ENCODE measurements at places on chromosomes 5 and 9. TPM values are rescaled to one million over a fixed set of nuclear protein-coding genes. Genes with fewer than 3 reads are reported as not detected.

IL4 gene
- total RNA-seq = not detected

JAKMIP2 gene
- not detected for total RNA-seq

EMB gene
- total RNA-seq = 42.6 TPM

PNPLA7 gene
- 0.24 TPM for total RNA-seq

CARTPT gene
- not detected for total RNA-seq

HRCT1 gene
- 0.85 TPM for total RNA-seq

RETREG1 gene
- 24.3 TPM for total RNA-seq

FCN1 gene
- not detected for total RNA-seq

RHOBTB3 gene
- total RNA-seq = 24.3 TPM

TNFAIP8 gene
- total RNA-seq = 44.1 TPM

SLC36A2 gene
- total RNA-seq = not detected

IFNK gene
- not detected for total RNA-seq

FANCG gene
- total RNA-seq = 6.2 TPM

FSD1L gene
- total RNA-seq = 3.2 TPM

OSMR gene
- 38.8 TPM for total RNA-seq

PPP3R2 gene
- total RNA-seq = not detected

ADGRV1 gene
- 0.85 TPM for total RNA-seq

FOXD1 gene
- 4.1 TPM for total RNA-seq

SPATA9 gene
- not detected for total RNA-seq

LPAR1 gene
- 8.5 TPM for total RNA-seq

ST8SIA4 gene
- total RNA-seq = under 0.01 TPM

PTBP3 gene
- 86.3 TPM for total RNA-seq

MEIKIN gene
- total RNA-seq = not detected

IFNB1 gene
- total RNA-seq = not detected

SLC36A3 gene
- total RNA-seq = not detected

ZNF782 gene
- 4.7 TPM for total RNA-seq

PLPPR1 gene
- under 0.01 TPM for total RNA-seq

IRX1 gene
- 13.0 TPM for total RNA-seq

IL5 gene
- not detected for total RNA-seq

MED7 gene
- total RNA-seq = 6.0 TPM

BTNL3 gene
- not detected for total RNA-seq

ZNF883 gene
- total RNA-seq = 0.96 TPM

SPINK13 gene
- total RNA-seq = not detected

GPR150 gene
- 0.24 TPM for total RNA-seq

SPINK7 gene
- total RNA-seq = 4.3 TPM

AIF1L gene
- 63.4 TPM for total RNA-seq

PIP5KL1 gene
- 3.8 TPM for total RNA-seq

CTNND2 gene
- total RNA-seq = not detected

CAPSL gene
- total RNA-seq = not detected

CCL27 gene
- not detected for total RNA-seq

UBE2QL1 gene
- total RNA-seq = not detected

PRKACG gene
- total RNA-seq = not detected

FIBCD1 gene
- not detected for total RNA-seq

HAND1 gene
- not detected for total RNA-seq

CD14 gene
- total RNA-seq = 1.4 TPM

ECSCR gene
- total RNA-seq = not detected

HBEGF gene
- 26.9 TPM for total RNA-seq

RNF38 gene
- total RNA-seq = 7.5 TPM

PKD2L2 gene
- under 0.01 TPM for total RNA-seq

PDLIM4 gene
- 33.7 TPM for total RNA-seq

CHMP5 gene
- 143 TPM for total RNA-seq

KIF24 gene
- 0.48 TPM for total RNA-seq
